ENCODE measurements at places on chromosomes 5 and 9. TPM values are rescaled to one million over a fixed set of nuclear protein-coding genes. Genes with fewer than 3 reads are reported as not detected.

The SPATA31C1 gene
- total RNA-seq, result not detected

The ZNG1C gene
- total RNA-seq, result 21.1 TPM

GRCh38 chr5:137566118-137566541 is 67.0 kb upstream of the SPOCK1 start:
- H3K4me1 ChIP-seq, result peaks cover 43% of the 10 kb centered on the region
- no peaks in the 10 kb centered on the region for H3K36me3 ChIP-seq
- H3K27me3 ChIP-seq, result no peaks in the 10 kb centered on the region
- peak; percentile 74 for DNase-seq

GRCh38 chr5:165173651-165174050 is 1668.2 kb downstream of the MAT2B start:
- H3K36me3 ChIP-seq, result no peaks in the 10 kb centered on the region
- H3K27me3 ChIP-seq, result no peaks in the 10 kb centered on the region
- H3K4me3 ChIP-seq, result no peak overlapping the region
- no peaks in the 10 kb centered on the region for H3K4me1 ChIP-seq
- no peak for DNase-seq

DNA sequence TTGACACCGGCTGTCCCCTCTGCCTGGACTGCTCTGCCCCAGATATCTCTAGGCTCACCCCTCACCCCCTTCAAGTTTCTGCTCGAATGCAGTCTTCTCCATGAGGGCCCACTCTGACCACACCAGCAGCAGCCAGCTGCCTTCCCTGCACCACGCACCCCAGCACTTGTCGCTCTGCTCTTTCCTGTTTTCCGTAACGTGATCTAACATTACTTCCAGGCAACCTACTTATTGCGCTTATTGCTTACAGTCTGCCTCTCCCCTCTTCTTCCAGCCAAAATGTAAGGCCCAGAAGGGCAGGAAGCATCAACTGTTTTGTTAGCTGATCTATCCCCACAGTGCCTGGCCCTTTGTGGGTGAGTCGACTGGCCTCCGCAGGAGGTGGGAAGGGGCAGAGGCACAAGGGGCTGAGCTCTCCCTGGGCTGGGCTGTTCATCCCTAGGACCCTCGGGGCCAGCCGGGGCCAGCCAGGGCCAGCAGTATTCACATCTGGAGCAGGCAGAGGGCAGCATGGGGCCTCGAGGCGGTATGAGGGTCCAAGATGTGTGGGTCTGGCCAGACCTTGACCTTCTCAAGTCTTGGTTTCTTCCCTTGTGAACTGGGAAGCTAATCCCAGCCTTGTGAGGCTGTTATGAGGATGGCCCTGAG is 11.6 kb upstream of the DBN1 start:
- H3K27me3 ChIP-seq, result no peaks in the 10 kb centered on the region
- no peak overlapping the region for H3K4me3 ChIP-seq
- no peak overlapping the region for H3K27ac ChIP-seq
- H3K36me3 ChIP-seq, result peaks cover 41% of the 10 kb centered on the region
- H3K4me1 ChIP-seq, result peaks cover 49% of the 10 kb centered on the region
- DNase-seq, result no peak

- H3K4me3 ChIP-seq, result no peak overlapping the region
- H3K27me3 ChIP-seq, result no peaks in the 10 kb centered on the region
- H3K4me1 ChIP-seq, result peaks cover 11% of the 10 kb centered on the region
- DNase-seq, result no peak
- no peaks in the 10 kb centered on the region for H3K36me3 ChIP-seq
- no peak overlapping the region for H3K27ac ChIP-seq
Observed at GRCh38 chr5:132313961-132314432, 19.8 kb downstream of the SLC22A4 start.

The PCDHGB3 gene
- total RNA-seq, result 0.10 TPM
